ENCODE measurements at places on chromosomes 2 and 18.

DNA sequence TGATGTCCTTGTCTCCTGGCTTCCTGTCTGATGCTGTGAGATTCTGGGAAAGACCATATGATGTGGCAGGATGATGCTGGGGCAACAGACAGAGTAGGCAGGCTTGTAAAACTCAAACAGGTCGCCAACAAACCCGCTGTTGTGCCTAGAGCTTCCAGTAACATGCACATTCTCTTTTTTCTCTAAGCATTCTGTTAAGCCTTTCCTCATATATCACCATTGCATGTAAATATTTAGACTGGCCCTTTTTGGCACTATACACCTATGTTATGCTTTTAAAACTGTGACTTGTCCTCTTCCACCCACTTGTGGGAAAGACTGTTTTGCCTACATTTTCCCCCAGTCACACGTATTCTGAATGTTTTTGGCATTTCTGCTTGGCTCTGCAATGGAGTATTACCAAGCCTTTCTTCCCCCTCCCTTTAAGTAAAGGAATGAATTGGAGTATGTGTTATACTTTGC lies 250.4 kb upstream of the TANK start:
- H3K4me3 ChIP-seq, result no peak overlapping the region
- H3K4me1 ChIP-seq, result no peaks in the 10 kb centered on the region
- H3K36me3 ChIP-seq, result no peaks in the 10 kb centered on the region
- no peaks in the 10 kb centered on the region for H3K27me3 ChIP-seq
- no peak for DNase-seq

DNA sequence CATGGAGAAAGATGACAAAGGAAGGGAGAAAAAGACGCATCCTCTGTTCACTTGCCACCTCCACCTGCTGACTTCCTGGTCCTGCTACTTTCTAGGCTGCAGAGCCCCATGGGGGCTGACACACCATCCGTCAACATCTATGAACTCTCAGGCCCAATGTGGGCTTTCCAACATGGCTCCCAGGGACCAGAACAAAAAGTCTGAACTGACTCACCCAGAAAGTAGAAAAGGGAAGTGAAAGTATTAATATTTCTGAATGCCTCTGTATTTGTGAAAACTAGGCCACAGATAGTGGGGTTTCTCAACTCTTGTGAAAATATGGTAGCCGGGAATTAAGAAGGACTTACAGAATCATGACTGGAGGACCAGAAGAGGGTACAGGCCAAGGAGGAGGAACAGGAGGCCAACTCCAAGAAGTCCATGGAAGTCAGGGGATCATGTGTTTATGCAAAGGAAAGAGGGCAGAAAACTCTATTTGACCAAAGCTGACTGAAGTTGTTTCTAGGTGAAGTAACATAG lies 123.1 kb upstream of the CAB39 start:
- H3K4me3 ChIP-seq, result no peak overlapping the region
- H3K4me1 ChIP-seq, result peaks cover 60% of the 10 kb centered on the region
- H3K36me3 ChIP-seq, result peaks cover 17% of the 10 kb centered on the region
- peak; percentile 37 for DNase-seq
- no peaks in the 10 kb centered on the region for H3K27me3 ChIP-seq
- no peak overlapping the region for H3K27ac ChIP-seq

- no peak for DNase-seq
- no peaks in the 10 kb centered on the region for H3K4me1 ChIP-seq
- H3K27me3 ChIP-seq, result peaks cover 55% of the 10 kb centered on the region
- H3K27ac ChIP-seq, result no peak overlapping the region
- H3K4me3 ChIP-seq, result no peak overlapping the region
These were observed 68.4 kb downstream of the ACOXL start for GRCh38 chr2:110800611-110801402.

- no peaks in the 10 kb centered on the region for H3K36me3 ChIP-seq
- DNase-seq, result no peak
- peaks cover 17% of the 10 kb centered on the region for H3K27me3 ChIP-seq
- H3K4me3 ChIP-seq, result no peak overlapping the region
These were observed 49.5 kb downstream of the INHBB start for GRCh38 chr2:120395221-120396012.

- DNase-seq, result no peak
- H3K4me1 ChIP-seq, result peaks cover 29% of the 10 kb centered on the region
- H3K4me3 ChIP-seq, result no peak overlapping the region
These were observed 9.0 kb upstream of the FLACC1 start for GRCh38 chr2:201366146-201366545.

GRCh38 chr18:70195014-70195614 lies 10.4 kb downstream of the RTTN start:
- H3K27me3 ChIP-seq, result no peaks in the 10 kb centered on the region
- no peaks in the 10 kb centered on the region for H3K4me1 ChIP-seq
- DNase-seq, result no peak
